Activated T-helper 1 cell treated with Interleukin-2 at 50 U/mL for 16 hours (primary cell): ENCODE measurements at places on chromosomes 13 and 19.

DNA sequence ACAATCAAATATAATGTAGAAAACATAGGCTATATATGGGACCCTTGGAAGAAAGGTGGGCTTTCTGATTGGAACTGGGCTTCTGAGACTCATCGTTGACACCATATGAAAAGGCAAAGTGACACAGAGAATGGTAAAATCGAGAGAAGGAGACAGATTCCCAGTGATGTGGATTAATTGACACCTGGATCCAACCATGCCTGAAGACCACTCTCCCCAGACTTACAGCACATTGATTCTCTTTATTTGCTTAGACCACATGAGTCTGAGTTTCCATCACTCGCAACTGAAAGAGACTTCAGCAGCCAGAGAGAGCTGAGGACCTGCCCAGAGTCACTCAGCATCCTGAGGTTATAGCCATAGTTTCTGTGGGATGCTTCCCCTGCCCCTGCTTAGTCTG, 6.0 kb downstream of the CYP4F11 start:
- DNase-seq: no peak

DNA sequence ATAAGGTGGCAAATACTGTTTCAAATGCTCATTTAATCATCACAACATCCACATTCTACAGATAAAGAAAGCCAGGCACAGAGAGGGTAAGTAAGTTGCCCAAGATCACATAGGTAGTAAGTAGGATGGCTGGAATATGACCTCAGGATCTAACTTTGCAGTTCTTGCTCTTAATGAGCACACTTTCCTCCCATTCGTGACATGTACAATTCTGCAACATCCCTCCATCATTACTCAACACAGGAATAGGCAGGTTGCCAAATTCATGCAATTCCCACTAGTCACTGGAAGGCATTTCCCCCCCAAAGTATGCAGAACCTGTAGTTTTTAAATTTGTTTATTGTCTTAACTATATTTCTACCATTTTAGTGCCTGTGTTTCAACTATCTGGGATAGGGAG, 109.2 kb downstream of the OLFM4 start:
- DNase-seq: no peak

DNA sequence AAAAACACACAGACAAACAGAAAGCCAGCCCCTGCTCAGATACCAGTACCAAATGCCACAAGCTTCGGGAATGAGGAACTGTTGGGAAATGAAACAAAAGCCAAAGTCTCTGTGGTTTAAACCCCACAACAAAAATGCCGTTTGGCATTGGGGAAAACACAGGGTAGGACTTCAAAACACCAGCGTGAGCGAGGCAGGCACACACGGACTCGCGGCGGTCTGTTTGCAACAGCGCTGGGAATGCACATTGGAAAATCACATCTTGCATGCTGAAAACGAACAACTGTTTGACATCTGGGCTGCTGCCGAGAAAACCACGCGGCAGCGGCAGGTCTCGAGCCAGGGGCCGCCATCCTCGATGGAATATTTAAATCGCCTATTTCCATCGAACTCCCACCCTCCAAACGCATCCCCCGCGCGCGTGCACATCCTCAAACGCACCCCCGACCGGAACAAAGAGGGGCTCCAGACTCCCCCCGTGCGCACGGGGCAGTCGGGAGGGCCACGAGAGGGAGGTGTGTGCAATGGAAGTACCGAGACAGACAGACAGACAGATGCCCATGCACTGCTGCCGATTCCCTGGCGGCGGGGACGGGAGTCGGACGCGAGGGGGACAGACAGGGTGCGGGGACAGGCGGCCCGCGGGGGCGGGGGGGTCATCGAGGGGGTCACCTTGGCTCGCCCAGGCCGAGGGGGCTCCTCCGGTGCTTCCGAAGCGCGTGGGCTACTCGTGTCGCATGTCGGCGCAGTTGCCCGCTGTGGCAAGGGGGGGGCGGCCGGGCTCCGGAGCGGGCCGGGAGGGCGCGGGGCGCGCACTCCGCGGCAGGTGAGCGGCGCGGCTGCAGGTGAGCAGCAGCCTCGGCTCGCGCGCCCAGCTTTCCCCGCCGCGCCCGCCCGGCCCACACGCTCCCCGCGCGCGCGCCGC, at the start of gene GPR12:
GPR12 (minus strand) TSS at position 880 of the 925 bp plus-strand sequence. CDS start 959 bp downstream, outside the sequence.
- no peak for DNase-seq

DNA sequence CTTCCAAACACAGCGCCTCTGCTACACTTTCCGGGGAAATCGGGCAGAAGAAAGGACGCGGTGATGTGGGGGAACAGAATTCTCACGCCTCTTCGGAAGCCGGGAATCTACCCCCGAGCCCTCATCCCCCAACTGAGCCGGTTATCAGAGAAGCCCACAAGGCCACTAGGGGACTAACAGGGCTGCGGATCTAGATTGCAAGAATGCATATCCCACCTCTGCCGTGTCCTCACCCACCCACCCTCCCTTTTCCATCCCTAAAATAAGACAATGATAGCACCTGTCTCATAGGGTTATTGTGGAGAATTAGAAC, 1.1 kb downstream of the IGFLR1 start:
- no peak for DNase-seq

DNA sequence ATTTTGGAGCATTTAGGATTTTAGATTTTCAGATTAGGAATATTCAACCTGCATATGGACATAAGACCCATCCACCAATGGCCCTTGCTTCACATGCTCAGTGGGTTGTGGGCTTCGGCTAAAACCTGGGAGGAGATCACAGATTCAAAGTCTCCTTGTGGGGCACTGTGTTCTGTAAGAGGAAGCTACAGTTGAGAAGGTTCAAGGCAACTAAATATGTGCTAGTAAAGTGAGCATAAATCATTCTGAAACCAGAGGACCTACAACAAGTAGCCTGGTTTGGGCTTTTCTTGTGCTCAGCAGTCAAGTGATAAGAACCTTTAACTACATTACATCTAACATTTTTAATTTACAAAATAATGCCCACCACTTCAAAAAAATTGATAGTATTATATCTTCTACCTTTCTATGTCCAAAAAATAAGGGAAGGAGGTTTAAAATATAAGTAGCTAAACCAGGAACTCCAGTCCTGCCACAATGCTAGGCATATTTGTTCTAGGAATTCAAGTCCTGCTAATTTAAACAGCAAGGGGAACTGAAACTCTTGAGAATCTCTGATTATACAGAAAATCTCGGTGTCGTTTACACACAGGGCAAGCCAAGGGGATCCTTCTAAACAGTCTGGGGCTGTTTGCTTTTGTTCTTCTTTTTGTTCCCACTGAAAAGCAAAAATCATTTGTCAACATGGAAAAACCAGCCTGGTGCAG, 36.6 kb downstream of the FOXO1 start:
- DNase-seq: no peak

DNA sequence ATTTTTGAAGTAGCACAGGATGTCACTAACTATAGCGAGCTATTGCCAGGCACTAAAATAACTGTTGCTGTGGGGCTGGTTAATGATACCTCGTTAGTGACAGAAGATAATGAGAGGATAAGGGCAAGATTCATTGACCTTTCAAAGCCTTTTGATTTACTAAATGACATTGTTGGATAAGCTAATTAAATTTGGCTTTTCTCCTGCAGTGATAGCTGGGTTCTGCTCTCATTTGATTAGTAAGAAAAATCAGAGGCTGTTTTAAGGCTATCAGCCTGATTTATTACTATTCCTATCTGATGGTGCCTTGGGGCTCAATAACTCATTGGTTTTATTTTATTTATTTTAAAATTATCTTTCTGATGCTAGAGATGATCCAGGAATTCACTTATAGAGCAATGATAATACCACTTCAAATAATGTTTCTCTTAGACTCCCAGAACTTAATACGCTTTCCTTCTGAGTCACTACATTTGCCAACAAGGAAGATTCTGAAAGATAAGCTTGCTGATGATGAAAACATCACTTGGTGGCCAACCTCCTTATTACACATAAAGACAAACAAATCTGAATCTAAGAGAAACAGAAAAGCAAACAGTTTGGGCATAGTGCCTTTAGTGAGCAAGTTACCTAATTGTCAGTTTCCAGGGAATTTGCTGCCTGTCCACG, 501.3 kb upstream of the ARGLU1 start:
- DNase-seq: no peak

DNA sequence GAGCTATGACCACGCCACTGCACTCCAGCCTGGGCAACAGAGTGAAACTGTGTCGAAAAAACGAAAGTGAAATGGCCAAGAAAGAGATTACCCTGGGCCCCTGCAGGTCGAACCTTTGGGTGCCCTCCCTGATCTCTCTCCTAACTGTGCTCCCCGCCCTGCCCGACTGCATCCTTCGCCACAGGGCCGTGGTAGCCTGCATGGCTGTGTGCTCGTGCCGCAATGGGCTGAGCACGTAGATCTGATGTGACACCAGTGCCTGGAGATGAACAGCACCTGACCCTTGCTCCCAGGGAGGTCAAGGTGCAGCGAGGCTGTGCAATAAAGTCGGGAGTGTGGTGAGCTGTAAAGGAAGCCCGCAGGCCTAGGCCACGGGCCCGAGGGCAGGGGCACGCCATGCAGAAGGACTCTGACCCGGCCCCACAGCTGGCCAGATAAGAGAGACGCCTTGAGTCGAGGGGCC, 60.2 kb downstream of the PEX11G start:
- no peak for DNase-seq

GRCh38 chr13:75785130-75785529, 149.0 kb downstream of the LMO7 start:
- no peak for DNase-seq

GRCh38 chr19:45884682-45885555, 1.0 kb downstream of the IRF2BP1 start:
- no peak for DNase-seq

- no peak for DNase-seq
These were observed 1151.0 kb downstream of the DIAPH3 start for GRCh38 chr13:59012731-59013130.

DNA sequence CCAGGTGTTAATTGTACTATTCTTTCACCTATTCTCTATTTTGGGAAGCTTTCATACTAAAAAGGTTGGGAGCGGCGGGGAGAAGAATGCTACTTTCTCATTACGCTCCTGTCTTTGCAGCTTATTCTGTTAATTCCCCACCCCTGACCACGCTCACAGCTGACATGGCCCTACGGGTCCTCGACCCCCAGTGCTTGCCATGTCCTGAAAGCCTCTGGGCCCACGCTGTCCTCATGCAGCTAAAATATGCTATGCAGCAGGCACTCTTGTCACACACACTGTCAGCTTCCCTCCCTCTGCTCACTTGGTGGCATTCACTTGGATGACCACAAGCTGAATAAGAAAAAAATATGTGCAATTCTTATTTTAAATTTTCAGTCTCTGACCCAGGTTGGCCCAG, 126.3 kb downstream of the RNF17 start:
- DNase-seq: no peak

DNA sequence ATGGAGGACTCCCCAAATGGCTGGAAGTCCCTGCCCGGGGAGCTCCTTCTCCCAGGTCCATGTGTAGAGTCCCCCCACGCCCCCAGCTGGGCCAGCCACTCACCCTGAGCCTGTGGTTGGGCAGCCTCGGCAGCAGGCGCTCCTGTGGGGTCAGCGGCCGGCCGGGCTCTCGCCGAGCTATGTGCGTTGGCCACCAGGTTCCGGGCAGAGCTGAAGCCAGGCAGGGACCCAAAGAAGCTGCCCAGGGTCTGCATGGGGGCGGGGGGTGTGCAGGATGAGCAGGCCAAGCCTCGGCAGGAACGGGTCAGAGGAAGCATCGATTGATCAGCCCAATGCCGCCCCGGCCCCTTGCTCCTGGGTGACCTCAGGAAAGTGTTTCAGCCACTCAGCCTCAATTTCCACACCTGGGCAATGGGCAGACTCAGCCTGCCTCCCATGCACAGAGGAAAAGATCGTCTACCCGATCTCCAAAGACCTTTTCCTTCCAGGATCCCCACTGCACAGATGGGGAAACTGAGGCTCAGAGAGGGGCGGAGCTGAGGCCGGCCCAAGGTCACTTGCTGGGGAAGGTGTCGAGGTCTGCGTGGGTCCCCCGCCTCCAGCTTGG, 732 bp downstream of the PLIN4 start:
- no peak for DNase-seq

DNA sequence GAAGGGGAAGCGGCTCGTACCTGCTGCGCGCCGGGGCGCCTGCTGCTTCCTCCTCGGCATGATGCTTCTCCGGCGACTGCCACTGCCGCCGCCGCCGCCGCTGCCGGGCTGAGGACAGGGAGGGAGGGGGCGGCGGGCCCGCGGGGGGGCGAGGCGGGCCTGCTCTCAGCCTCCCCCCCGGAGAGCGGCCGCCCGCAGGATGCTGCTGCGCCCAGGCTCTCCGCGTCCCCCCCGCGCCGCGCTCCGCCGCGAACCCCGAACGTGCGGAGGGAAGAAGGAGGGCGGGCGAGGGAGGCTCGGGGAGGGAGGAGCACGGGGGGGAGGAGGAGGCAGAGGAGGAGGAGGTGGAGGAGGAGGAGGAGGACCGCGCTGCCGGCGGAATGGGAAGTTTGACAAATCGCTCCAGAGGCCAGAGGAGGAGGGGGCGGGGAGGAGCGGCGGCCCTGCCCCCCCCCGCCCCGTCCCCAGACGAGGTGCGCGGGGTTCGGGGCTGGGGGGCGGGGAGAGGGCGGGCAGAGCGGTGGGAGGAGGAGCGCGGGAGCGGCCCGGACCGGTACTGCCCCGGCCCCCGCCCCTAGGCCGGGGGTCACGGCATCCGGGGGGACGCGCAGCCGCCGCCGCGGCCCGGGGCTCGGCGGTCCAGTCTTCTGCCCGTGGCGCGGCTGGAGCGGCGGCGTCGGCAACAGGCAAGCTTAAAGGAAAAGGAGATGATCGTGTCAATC, at the start of gene TSHZ3:
TSHZ3 (minus strand) TSS at position 277 of the 722 bp plus-strand sequence; CDS start at position 60, 217 bp downstream.
- DNase-seq: peak; percentile 24

GRCh38 chr19:32626969-32627368, 46.0 kb downstream of the PDCD5 start:
- no peak for DNase-seq

- no peak for DNase-seq
These were observed 1.4 kb upstream of the MAG start for GRCh38 chr19:35290381-35291127.

DNA sequence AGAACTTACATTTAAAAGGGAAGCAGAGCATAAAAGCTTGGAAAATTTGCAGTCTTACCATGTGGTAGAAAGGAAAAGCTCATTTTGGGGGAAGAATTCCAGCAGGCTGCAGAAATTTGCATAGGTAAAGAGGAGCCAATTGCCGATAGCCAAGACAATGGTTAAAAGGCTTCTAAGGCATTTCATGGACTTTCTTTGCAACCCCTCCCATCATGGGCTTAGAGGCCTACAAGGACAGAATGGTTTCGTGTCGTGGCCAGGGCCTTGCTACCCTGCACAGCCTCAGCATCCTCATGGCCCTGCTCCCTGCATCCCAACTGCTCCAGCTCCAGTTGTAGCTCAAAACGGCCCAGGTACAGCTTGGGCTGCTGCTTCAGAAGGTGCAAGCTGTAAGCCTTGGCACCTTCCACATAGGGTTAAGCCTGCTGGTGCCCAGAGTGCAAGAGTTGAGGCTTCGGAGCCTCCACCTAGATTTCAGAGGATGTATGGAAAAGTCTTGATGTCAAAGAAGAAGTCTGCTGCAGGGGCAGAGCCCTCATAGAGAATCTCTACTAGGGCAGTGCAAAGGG, 420.3 kb downstream of the PCDH17 start:
- no peak for DNase-seq

- DNase-seq: no peak
These were observed 10.7 kb downstream of the EPSTI1 start for GRCh38 chr13:42981317-42981716.
